ENCODE measurements at places on chromosomes 5 and 9.
A peak's percentile ranks its signal among the peaks of the same experiment; 100 is the strongest.

GRCh38 chr9:15722888-15723287, 170.0 kb downstream of the CCDC171 start:
- DNase-seq = peak; percentile 88

DNA sequence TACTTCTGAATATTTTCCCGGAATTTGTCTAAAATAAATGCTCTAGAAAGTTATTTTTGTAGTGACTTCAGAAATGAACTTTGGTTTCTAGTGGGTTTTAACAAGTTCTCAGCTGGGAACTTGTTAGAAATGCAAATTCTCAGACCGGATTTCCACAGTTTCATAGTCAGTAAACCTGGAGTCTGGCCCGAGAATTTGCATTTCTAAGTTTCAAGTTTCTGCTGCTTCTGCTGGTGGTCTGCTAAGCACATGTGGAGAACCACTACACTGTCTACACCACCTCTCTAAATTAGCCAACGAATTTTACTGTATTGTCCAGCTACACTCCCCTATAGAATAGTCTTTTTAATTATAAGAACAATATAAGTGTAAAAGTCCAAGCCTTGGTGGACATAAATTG, 208.0 kb downstream of the CHSY3 start:
- no peak for DNase-seq

DNA sequence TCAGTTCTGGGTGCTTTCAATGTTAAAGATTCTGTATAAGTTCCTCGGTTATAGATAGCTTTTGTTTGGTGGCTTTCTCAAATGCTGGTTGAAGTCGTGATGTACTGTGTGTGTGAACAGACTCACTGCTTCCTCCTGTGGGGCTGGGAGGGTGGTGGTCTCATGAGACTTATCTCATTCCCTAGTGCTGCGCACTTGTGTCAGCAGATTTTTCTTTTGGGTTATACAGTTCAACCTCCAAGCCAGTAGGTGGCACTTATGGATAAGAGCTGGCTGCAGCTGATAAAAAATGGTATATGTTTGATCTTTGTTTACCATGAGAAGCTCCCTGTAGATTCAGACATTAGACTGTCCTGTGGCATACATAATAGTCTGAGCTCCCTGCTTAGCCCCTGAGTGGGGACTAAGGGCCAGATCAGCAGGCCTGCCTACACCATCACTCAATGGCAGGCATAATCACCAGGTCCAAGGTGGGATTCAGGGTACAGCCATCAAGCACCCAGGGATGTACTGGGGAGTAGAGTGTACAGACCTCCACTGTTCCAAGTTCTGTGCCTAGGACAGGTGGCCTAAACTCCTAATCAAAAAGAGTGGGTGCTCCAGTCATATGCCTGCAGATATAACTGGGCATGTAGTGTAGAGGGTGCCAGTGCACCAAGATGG, 174.2 kb downstream of the OXCT1 start:
- DNase-seq = no peak

GRCh38 chr5:78698191-78698791, 49.7 kb upstream of the LHFPL2 start:
- no peak for DNase-seq

DNA sequence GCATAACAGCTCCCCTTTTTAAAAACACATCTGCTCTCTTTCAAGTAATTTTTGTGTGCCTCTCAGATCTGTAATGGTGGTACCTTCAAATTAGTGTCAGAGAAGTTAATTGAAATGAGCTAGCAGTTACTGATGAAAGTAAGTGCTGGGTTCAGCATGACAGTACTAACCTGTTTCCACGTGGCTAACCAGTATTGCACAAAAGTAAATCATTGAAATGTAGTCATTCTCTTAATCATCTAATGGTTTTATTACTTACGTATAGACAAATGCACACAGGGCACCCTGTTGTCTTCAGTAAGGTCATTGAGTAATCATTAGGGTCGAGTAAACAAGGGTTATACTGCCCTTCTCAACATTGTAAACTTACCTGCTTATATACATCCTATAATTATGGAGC, 157.8 kb upstream of the PRR16 start:
- no peak for DNase-seq

GRCh38 chr5:64457846-64458245, 48.0 kb upstream of the RGS7BP start:
- DNase-seq = no peak

- DNase-seq = no peak
These were observed 250.8 kb downstream of the ZSWIM6 start for GRCh38 chr5:61582887-61583286.

DNA sequence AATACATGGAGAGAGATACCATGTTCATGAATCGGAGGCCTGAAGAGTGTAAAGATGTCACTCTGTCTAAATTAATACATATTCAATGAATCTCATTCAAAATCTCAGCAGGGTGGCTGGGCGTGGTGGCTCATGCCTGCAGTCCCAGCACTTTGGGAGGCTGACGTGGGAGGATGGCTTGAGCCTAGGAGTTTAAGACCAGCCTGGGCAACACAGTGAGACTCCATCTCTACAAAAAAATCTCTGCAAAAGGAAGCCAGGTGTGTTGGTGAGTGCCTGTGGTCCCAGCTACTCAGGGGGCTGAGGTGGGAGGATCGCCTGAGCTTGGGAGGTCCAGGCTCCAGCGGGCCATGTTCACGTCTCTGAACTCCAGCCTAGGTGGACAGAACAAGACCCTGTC, 49.7 kb downstream of the COL23A1 start:
- no peak for DNase-seq

GRCh38 chr9:91291866-91292265, 69.9 kb downstream of the AUH start:
- no peak for DNase-seq

- no peak for DNase-seq
These were observed 574.8 kb downstream of the PSAT1 start for GRCh38 chr9:78871452-78872331.

- DNase-seq = no peak
These were observed 15.1 kb upstream of the TRIO start for GRCh38 chr5:14128079-14128478.

GRCh38 chr5:1570975-1571374, 47.2 kb upstream of the LPCAT1 start:
- no peak for DNase-seq

DNA sequence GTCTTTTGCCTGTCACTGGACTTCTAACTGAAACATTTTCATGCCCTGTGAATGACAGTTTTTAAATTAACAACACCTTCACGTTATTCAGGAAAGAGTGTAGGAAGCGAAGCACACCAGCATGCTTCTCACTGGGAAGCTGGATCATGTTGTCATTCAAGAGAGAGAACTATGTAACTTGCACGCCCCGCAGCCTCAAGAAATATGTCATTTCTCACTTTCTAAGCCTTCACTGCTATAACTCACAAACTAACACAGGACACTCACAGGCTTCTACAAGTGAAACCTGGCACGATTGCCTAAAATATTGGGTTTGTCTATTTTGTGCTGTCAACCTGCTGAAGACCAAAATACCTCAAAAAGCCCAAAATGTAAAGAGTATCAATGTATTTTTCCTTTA, 466.3 kb downstream of the EFNA5 start:
- no peak for DNase-seq

DNA sequence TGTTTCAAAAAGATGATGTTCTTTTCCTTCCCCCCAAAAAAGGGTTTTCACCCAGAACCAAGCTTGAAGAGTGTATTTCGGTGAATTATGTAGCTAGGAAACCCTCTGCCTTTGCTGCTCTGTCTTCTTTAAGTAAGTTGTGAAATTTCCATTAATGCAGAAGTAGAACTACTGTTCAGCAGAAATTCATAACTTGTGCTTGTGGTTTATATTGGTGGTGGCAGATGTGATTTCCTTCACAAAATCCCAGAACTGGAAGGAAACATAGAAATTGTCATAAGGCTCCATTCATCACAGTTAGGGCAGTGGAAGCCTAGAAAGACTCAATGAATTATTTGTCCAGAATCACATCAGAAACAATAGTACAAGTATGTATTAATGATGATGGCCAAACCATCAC, 42.1 kb upstream of the DAB2 start:
- DNase-seq = no peak

GRCh38 chr5:39716532-39717028, 291.8 kb upstream of the DAB2 start:
- no peak for DNase-seq

DNA sequence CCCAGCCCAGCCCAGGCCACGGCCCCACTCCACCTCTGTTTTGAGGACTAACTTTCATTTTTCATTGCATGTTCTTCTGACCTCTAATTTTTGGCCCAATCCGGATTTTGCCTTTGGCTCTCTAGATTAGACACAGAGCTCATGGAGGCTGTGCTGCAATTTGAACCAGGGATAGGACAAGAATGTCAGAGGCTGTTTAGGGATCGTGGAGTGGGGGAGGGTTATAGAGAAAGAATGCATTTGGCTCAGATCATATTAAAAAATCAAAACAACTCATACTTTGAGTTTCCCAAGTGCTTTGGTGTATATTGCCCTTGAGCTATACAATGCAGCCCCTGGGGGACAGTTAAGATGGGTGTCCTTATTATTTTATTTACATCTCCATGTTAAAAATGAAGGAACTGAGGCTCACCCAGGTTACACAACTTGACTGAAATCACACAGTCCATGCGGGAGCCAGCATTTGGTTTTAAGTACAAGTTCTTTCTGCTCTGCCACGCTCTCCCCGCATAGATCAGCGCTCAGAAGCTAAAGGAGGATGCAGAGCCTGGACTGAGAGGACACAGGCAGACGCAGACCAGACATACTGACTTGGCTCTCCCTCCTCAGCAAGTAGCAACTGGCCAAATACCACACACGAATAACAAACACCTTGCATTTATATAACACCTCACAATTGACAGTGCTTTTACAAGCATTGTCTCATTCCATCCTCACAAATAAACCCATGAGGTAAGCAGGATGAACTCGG, 126.4 kb upstream of the RAI14 start:
- no peak for DNase-seq

DNA sequence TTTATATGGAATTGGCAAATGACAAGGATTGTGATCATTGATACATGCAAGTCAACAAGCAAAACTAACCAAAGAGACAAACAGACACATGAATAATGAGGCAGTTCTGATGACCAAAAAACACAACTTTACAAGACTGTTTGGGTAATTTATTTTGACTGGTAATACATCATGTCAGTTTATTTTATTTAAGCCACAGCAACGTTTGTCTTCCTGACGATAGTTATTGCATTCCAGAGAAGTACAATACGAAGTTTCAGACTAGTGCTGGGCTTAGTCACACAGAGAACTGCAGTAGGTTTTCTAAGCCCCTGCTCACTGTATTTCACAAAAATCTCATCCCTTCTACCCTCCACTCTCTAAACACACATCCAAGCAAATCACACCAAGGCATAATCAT, 514.2 kb downstream of the RAB3C start:
- DNase-seq = no peak

- no peak for DNase-seq
These were observed 88.0 kb upstream of the MAN2A1 start for GRCh38 chr5:109601736-109602135.

- no peak for DNase-seq
These were observed 26.1 kb upstream of the FSTL4 start for GRCh38 chr5:133638436-133638835.

GRCh38 chr9:75130621-75131230, 42.4 kb downstream of the OSTF1 start:
- no peak for DNase-seq

Data from smooth muscle cell of the brain vasculature (primary cell).